COR-L47 (cell line): ENCODE measurements at places on chromosomes 5 and 9.

- no peak for DNase-seq
Measured at GRCh38 chr9:71302776-71303175, 181.4 kb upstream of the TRPM3 start.

GRCh38 chr5:2188661-2189060, 305.9 kb upstream of the IRX4 start:
- no peak for DNase-seq

DNA sequence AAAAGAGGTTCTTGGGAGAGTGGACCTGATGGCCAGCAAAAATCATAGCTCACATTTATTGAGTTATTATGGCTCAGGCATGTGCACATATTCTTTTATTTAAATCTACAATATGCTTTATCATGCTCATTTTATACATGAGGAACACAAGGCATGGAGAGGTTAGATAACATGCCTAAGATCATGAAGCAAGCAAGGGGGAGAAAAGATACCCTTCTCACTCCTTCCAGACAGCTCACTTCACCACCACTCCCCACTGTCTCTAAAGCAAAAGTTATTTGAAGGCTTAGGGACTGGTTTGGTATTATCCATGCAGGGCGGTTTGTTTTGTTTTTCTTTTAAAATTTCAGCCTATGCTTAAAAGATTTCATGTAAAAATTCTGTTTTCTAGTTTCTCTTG, 59.0 kb upstream of the PDE8B start:
- no peak for DNase-seq

GRCh38 chr9:86836797-86837196, 110.5 kb downstream of the GAS1 start:
- DNase-seq = no peak

DNA sequence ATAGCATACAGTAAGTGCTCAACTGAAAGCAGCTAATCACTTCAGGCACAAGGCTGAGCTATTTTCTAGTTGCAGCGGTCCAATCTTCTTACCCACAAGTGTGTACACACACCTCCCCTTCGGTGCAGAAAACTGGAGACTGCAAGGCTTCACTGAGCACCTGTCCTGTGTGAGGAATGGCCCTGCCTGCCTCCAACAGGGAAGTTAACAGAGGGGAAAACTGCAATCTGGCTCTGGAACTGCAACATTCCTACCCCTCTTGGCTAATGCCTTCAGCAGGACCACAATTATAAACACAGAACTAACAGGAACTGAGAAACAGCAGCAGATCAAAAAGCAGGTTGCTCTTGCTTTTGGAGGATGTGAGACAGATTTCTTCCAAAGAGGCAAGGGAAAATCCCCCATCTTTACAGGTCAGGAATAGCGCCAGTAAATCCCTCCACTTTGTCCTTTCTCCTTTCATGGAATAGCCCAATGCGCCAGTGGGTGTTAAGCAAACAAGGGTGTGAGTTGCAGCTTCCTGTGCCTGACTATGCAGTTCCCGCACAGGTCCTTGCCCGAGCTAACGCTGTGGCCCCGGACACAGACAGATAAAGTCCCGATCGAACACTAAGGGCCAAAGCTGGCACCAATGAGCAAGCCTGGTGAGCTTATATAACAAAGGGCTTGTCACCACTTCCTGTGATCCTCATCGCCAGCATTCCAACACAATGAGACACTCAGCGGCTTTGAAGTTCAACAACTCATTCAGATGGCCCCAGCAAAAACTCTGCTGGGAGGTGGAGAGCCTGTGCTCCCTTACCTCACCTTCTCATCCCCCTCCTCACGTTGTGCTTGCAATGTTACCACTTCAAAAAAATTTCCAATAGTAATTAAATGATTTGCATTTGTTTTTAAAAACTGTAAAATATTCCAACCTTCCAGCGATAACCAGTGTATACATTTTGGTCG, 21.5 kb downstream of the SHB start:
- DNase-seq = peak; percentile 39

- DNase-seq = no peak
Measured at GRCh38 chr5:138849439-138849838, 25.7 kb downstream of the LRRTM2 start.

- no peak for DNase-seq
Measured at GRCh38 chr5:31656806-31657205, 17.9 kb downstream of the PDZD2 start.

GRCh38 chr9:130112538-130113151, 58.9 kb downstream of the GPR107 start:
- DNase-seq = no peak

DNA sequence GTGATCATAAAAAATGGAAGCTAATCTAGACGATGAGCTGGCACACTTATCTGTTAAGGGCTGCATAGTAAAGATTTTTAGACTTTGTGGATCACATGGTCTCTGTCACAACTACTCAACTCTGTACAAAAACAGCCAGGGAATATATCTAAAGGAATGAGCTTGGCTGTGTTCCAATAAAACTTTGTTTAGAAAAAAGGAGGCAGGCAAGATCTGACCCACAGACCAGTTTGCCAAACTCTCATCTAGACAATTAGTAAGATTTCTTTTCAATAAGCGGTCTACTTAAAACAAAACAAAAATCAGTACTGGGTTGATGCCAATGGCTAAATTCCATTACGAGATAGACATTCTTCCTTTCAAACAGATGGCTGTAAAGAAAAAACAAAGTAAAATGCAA, 53.0 kb upstream of the RETREG1 start:
- DNase-seq = no peak

- DNase-seq = no peak
Measured at GRCh38 chr9:130696996-130697395, 3.4 kb downstream of the EXOSC2 start.

DNA sequence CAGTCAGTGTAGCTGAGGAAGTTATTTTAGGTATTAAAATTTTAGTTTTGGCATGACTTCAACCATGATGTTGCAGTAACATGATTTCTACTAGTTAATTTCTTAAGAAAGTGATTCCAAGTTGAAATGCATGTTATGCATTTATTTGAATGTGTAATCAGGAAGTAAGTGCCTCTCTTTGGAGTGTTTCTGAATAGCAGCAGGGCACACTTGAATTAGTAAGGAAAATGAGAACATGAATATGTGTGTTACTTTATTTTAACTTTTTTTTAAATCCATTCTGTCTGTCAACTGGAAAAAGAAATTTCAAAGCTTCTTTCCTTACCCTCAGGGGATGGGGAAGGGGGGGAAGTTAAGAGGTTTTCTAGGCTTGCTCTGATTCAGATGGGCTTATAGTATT, 40.4 kb downstream of the CTNNA1 start:
- DNase-seq = no peak

GRCh38 chr5:81128416-81128815, 104.7 kb upstream of the CKMT2 start:
- DNase-seq = no peak

DNA sequence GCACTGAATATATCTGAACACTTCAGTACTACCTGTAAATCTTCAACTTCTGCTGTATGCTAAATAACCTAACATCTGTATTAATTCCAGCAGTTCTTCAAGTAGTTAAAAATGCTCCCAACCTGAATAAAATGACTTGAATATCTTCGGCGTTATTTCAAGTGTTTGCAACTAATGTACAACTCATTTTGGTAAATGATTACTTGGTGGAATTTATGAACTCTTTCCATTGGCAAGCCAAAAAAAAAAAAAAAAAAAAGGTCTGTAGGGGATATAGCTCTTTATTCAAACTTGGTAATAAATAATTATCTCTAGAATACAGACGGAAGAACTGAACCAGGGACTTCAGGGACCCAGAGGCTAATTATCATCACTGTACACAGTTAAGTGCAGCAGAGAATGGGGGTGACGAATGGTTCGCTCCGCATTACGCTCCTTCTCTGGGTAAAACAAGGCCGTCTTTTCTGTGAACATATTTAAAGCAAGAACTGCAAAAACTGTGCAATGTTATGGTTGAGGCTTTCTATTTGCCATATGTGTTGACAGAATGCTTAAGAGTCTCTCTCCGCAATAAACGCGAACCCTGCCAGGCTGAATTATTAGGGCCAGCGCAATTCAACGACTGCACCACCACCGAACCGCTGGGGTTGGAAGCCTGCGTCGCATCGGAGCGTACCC, 1.9 kb upstream of the ERBIN start:
- no peak for DNase-seq

GRCh38 chr5:73444499-73445438, 3.8 kb downstream of the FOXD1 start:
- DNase-seq = no peak

DNA sequence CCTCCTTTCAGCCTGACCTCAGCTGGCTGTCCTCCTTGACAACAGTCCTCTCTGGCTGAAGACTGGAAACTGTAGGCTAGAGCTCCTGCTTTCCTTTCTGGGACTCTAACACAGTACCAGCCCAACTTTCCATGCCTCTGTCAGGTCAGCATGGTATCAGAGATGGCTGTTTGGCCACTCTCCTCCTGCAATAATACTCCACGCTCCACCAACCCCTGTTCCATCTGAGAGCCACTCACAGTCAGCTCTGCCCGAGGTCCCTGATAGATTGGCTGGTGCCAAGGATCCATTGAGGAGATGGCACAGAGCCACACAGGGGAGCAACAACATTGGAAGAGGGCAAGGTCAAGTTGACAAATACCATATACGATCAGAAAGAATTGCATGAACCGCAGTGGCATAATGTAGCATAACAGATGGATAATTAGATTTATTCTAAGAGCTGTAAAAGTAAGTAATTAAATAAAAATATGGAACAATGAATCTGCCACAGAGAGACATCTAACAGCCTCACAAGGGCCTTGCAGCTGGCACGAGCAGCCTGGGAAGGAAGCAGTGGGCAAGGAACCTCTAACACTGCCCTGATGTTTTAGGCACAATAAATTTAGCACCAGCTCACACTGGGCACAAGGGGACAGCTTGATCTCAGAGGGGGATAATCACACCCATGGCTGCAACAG, 94.3 kb upstream of the LRRTM2 start:
- peak; percentile 48 for DNase-seq

DNA sequence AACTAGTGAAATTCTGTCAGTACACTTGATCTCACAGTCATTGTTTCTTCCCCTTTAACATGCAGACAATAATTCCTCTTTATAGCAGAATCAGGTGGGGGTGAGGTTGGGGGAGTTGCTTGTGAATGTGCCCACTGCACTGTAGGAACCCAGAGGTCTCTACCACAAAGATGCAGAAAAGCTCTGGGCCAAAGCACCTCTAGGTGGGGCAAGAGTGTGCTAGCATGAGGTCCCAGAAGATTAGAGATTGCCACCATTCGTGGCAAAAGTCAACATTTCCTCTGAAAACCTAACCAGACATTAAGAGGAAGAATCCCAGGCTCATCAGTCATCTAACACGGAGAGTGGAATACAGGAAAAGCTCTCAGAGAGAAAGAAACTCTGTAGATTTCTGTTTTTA, 74.5 kb downstream of the PTCD2 start:
- DNase-seq = peak; percentile 11

- DNase-seq = peak; percentile 90
Measured at GRCh38 chr5:134226441-134227192, 744 bp upstream of the PPP2CA start.

- no peak for DNase-seq
Measured at GRCh38 chr9:108311745-108312144, 544.0 kb downstream of the ACTL7B start.

- no peak for DNase-seq
Measured at GRCh38 chr5:179720222-179720621, 12.4 kb upstream of the MAML1 start.

GRCh38 chr5:159449925-159450324, 119.6 kb upstream of the IL12B start:
- DNase-seq = no peak

DNA sequence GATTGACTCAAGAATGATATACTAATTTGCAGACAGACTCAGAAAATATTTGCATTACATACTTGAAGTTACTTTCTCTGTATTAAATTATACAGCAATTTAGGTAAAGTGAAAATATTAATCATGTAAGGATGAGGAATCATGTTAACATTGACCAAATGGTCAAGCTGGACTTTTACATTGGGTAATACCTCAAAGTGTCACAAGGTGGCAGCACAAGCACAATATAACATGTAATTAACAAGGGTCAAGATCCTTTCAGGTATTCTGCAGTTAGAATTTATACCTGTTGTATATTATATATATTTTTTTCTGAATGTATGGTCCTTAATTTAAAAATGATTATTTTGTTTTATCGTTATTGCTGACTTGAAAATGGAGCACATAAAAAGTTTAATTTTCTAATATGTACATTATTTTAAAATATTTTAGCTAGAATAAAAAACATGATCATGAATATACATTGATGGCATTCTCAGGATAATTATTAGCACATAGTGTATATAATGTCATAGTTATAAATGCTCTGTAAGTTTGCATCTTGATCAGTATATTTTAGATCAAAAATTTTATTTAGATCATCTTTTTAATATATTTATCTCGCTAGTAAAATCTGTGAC, 8.6 kb downstream of the HAPLN1 start:
- DNase-seq = peak; percentile 61

DNA sequence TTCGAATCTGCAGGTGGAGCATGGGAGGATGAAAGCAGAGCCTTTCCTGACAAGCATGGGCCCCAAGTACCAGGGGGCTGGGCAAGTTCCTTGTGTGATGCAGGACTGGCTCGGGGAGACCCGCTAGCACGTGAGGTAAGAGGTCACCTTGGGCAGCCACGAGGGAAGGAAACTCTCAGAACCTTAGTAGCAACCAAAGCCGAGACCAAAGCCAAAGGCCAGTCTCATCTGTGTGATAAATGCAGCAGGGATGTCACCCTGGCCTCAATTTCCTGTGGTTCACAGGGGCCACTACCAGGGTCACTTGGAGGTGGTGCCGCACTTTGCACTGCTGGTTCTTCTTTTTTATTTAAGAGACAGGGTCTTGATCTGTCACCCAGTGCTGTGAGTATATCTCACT, 39.5 kb downstream of the PRRT1B start:
- DNase-seq = no peak

- no peak for DNase-seq
Measured at GRCh38 chr9:14205463-14205862, 108.5 kb downstream of the NFIB start.

- no peak for DNase-seq
Measured at GRCh38 chr5:110572729-110573128, 153.7 kb downstream of the TMEM232 start.

GRCh38 chr5:124658867-124659557, 87.4 kb downstream of the ZNF608 start:
- DNase-seq = no peak

DNA sequence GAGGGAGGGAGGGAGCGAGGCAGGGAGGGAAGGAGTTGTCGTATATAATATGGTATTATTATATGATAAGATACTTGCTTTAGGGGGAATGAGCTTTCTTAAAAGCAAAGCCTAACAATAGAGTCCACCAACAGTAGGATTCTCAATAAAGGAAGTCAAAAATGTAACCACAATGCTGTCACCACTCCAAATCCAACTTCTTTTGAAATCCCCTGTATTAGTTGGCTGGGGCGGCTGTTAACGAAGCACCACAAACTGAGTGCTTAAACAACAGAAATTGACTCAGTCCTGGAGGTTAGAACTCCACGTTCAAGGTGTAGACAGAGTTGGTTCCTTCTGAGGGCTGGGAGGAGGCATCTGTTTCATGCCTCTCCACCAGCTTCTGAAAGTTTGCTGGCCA, 23.1 kb downstream of the GAS1 start:
- no peak for DNase-seq

DNA sequence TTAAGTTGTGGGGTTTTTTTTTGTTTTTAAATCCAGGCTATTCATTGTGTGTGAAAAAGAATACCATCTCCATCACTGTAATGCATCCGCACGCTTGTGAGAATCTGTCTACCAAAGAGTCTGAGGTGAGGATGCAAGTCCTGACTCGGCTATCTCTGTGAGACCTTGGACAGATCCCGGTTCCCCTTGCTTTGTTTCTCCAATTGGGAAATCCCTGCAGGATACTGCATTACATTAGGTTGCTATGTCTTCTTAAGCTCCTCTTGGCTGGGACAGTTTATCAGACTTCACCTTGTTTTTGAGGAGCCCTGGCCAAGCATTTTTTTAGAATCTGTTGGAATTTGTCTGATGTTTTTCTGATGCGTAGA, 46.8 kb downstream of the GALNT10 start:
- no peak for DNase-seq
